ENCODE measurements at places on chromosomes 3 and 15.

- DNase-seq, result no peak
Measured at GRCh38 chr3:58116985-58117384, 93.8 kb downstream of the DNASE1L3 start.

- DNase-seq, result no peak
Measured at GRCh38 chr15:96767703-96768434, 437.4 kb downstream of the NR2F2 start.

DNA sequence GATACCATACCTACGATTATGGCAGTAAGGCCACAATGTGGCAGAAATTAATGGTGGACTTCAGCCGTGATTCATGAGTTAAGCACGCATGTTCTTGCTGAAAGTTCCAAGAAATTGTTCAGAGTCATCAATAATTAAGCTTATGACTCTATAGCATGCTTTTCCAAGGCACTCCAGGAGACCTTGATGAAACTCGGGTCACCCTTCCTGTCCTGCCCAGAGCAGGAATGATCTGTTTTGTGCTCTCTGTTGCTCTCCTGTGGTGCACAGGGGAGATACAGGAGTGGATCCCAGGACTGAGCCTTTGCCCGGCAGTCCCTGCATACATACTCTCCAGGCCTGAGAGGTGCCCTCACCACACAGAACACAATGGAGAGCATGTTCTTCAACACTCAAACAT lies 141.6 kb upstream of the SLC2A2 start:
- DNase-seq, result peak; percentile 63

DNA sequence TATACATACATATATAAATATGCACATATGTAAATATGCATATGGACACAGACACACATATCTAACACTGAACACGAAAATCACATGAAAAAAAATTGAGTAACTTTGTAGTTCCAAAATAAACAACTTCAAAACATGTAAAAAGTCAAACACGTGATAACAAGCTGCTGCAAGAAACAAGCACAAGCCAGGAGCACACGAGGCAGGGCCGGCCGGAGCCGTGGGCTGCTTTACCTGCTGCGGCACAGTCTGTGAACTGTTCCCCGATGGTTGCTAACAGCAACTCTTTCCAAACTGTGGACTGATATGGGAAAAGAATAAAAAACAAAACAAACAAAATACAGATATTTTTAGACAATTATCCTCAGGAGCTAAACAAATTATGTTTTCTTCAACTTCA lies 31.6 kb downstream of the EIF4E3 start:
- no peak for DNase-seq

- DNase-seq, result no peak
Measured at GRCh38 chr15:86159468-86159867, 79.8 kb downstream of the AGBL1 start.

DNA sequence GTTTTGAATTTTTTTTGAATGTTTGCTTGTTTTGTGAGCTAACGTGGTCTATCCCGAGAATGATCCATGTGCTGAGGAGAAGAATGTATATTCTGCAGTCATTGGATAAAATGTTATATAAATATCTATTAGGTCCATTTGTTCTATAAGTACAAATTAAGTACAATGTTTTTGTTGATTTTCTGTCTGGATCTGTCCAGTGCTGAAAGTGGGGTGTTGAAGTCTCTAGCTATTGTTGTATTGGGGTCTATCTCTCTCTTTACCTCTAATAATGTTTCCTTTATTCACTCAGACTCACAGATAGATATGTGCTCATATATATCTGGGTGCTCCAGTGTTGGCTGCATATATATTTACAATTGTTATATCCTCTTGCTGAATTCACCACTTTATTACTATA lies 144.8 kb upstream of the SETMAR start:
- DNase-seq, result no peak

- no peak for DNase-seq
Measured at GRCh38 chr3:88626456-88627120, 476.8 kb downstream of the C3orf38 start.

GRCh38 chr3:38030126-38031021 lies 932 bp upstream of the PLCD1 start:
- no peak for DNase-seq

GRCh38 chr3:79473993-79474392 lies 293.8 kb downstream of the ROBO1 start:
- DNase-seq, result peak; percentile 6

DNA sequence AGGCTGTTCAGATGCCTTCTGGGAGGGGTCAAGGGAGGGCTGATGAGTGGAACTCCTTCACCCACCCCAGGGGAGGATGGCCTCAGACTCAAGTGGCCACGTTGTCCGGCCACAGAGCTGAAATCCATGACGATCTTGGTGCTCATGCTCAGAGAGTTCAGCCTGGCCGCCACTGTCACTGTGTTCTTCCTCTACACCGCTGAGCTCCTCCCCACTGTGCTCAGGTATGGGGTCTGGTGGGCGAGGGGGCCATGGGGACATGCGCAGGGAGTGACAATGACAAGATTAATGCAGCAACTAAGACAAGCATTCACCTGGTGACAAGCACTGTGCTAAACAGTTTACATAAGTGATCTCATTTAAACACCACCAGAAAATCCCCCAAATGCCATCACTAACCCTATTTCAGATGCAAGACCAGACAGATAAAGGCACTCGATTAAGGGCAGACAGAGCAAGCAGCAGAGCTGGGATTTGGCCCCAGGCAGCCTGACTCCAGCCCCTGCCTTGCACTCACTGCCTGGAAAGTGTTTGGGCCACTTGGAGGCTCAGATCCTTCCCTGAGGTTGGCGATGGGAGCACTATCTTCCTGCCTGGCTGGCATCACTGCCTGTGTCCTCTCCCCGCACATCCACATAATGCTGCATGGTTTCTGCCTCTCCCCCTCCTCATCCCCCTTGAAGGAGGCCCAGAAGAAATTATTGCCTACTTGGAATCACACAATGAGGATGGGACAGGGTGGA lies 30.9 kb upstream of the XYLB start:
- no peak for DNase-seq

GRCh38 chr15:20106026-20106425 lies 435.6 kb downstream of the GOLGA6L6 start:
- no peak for DNase-seq

GRCh38 chr3:146709969-146710368 lies 104.8 kb upstream of the PLSCR5 start:
- peak; percentile 38 for DNase-seq

GRCh38 chr15:70923311-70924080 lies 30.9 kb downstream of the LRRC49 start:
- peak; percentile 25 for DNase-seq

- DNase-seq, result no peak
Measured at GRCh38 chr3:81554801-81555200, 206.6 kb downstream of the GBE1 start.

GRCh38 chr3:189340680-189341460 lies 169.1 kb downstream of the TPRG1 start:
- no peak for DNase-seq

DNA sequence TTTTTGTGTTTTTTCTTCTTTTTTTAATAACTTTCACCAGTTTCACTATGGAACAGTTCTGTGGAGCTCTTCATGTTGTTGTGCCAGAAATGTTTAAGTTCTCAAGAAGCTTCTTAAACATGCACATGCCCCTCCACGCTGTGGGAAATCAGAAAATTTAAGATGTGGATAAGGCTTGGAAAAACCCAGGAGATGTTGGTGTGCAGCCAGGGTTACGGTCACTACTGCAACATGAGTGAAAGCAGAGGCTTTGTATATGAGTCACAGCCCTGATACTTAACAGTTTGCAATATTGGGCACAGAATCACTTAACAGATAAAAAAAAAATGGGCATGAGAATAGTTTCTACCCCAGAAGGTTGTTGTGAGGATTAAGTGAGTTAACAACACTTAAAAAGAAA lies 399.9 kb downstream of the LRTM1 start:
- peak; percentile 60 for DNase-seq

DNA sequence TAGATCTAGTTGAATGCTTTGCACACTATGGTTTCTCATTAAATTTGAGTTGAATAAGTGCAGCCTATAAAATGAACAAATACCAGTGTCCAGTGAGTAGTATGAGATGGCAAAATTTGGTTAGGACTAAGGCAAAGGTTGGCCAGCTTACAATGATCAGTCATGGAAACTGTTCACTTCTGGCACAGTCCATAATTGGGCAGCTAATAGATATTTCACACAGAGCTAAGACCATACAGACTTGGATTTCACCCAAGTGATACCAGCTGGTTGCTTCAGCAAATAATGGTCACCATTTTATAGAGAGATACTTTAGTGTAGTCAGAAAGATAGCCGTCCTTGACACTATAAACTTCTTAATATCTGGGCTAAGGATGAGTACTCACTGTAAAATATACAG lies 15.7 kb downstream of the GAP43 start:
- DNase-seq, result no peak

- no peak for DNase-seq
Measured at GRCh38 chr3:171399842-171400241, 60.4 kb downstream of the TNIK start.

DNA sequence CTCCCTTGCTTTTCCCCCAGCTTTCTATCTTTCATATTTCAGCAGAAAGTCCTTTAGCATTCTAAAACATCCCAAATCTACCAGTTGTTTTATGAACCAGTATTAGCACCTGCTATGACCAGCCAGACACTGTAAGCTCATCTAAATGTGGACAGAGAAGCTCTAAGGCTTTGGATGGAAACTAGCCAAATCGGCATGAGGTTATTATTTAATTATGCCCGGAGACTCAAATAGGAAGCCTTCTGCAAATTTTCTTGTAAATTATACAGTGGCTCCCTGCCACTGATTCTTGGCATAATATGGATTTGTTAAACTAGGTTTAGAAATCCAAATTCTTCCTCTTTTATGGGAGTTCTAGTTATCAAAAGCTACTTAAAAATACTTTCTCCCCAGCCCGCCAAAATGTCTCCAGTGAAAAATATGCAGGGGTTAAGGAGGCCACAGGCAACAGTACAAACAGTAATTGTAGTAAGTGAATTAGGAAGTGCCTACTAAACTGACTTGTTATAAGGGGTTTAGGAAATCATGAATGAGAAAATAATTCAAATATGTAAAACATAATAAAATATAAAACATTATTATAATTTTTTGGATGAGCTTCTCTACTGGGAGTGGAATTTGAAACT lies 15.4 kb downstream of the MYH15 start:
- DNase-seq, result no peak

DNA sequence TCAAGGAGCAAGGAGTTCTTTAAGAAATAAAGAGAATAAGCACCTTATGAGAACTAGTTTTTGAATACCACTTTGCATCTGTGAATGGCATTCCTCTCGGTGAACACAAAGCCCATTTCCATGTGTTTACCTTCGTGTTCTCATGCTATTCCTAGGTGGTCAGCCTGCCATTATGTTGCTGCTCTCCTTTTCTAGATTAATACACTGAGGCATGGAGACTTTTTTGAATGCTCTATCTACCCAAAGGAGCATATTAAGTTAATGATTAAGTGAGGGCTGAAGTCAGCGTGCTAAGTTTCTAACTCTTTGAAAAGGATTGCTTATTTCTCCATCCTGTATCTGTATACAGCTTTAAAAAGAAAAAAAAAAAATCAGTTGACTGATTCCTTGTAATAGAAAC lies 394.5 kb downstream of the MECOM start:
- DNase-seq, result no peak

DNA sequence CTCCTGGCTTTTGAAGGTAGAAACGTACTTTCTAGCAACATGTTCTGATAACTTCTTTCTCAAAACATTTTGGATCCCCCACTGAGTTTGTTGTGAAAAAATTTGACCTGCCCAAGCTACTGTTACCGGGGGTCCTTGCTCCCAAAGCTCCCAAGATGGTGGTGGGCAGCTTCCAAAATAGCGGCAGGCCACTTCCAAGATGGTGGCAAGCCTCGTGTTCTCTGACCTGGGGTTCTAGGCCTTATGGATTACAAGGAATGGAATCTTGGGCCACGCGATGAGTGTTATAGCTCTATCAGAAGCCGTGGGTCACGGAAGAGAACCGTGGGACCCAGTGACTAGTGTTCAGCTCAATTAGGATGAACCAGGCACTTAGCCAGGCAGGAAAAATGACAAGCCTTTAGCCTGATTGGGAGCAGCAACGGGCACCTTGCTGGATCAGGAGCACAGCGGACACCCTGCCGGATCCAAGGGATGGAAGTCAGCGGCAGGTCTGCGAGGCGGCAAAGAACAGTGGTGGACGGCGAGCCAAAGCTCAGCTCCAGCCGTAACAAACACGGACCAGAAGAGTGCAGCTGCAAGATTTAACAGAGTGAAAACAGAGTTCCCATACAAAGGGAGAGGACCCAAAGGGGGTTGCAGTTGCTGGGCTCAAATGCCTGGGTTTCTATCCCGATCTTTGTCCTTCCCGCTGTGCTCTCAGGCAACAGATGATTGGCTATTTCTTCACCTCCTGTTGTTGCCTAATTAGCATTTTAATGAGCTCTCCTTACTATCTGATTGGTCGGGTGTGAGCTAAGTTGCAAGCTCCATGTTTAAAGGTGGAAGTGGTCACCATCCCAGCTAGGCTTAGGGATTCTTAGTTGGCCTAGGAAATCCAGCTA lies 133.3 kb downstream of the WDR72 start:
- DNase-seq, result no peak

DNA sequence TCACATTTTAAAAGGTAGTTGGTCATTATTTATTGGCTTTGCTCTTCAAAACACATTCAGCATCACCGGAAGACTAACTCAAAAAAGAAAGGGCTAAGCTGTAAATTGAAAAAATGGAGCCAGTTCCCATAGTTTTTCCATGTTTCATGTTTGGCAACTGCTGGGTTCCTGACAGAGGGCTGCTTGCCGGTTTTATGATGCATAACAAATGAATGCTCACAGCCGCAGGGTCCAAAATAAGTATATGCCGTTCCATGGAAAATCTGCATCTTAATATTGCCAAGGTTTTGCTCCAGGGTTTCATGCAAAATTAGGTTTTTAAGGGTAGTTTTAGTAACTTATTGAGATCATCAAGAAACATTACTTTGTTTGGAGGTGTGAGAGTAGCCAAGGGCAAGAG lies 15.8 kb downstream of the SLC12A1 start:
- DNase-seq, result peak; percentile 20

DNA sequence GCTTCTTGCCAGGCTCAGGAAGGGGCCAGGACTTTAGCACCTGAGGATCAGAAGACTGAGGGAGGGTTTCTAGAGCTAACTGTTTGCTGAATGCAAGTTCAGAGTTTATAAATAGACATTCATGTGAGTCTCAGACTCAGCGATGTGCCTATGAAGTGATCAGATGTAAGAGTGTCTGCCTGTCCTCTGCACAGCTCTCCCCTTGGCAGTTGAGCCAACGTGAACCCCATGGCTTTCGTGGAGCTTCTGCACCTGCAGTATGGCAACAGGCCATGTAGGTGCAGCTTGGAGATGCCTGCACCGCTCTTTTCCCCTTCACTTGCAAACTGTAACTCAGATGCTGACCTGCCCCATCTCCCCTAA lies 141.9 kb downstream of the CHDH start:
- DNase-seq, result no peak

- DNase-seq, result peak; percentile 22
Measured at GRCh38 chr15:99449514-99449913, 116.3 kb upstream of the MEF2A start.

GRCh38 chr3:174153871-174154270 lies 705.3 kb upstream of the NAALADL2 start:
- peak; percentile 66 for DNase-seq

GRCh38 chr3:184785890-184786279 lies 26.1 kb upstream of the VPS8 start:
- DNase-seq, result peak; percentile 30

GRCh38 chr3:34919025-34919424 lies 720.3 kb upstream of the ARPP21 start:
- no peak for DNase-seq

GRCh38 chr3:60316121-60316797 lies 935.0 kb downstream of the FHIT start:
- DNase-seq, result peak; percentile 97
